ENCODE measurements at places on chromosomes 5 and 9.

DNA sequence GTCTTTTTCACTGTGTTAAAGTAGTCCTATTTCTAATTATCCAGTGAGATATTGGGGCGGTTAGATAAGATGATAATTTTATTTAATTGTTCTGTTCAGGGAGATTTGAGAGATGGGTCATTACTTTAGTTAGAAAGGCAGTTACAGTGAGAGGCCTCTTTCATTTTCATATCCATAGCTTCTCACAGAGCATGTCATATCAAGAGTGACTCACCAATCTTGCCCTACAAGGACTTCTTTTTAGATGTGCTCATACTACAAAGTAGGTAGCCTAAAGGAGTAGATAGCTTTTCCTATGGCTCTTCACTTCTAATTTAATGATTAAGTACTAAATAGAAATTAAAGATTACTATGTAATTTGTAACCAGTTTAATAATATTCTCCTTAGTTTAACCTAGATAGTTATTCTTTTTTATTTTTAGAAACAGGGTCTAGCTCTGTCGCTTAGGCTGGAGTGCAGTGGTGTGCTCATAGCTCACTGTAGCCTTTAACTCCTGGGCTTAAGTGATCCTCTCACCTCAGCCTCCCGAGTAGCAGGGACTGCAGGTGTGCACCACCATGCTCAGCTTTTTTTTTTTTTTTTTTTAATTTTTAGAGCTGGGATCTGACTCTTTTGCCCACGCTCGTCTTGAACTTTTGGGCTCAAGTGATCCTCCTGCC is 71.0 kb downstream of the FER start:
- peak; percentile 37 for DNase-seq

- no peak for DNase-seq
Observed at GRCh38 chr5:170601619-170602018, 97.8 kb downstream of the KCNIP1 start.

DNA sequence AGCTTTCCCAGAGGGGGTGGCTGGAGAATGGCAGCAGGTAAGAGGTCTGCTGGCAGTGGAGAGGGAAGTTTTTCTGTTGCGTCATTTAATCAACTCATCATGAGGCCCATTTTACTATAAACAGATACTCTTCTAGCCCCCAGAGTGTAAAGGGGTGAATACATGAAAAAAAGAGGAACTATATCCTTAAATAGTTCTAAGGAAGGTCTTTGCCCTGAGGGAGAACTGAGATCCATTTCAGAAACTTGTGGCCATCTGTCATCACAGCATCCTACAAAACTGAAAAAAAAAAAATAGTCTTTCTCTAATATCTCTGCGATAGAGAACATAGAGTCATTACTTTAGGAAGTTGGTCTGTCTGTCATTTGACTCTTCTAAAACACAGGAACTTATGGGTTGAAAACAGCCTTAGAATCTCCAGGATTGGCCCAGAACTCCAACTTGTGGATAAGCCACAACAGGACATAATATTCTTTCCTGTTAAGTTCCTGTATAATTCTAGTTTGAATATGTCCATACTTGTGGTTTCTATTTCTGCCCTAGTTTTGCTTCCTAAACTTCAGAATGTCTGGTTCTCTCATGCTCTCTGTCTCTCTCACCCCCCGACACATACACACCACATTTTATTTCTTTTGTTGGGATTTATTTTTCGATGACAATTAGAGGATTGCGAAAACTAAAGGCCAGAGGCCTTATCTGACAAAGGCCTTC is 238.5 kb upstream of the PIK3R1 start:
- DNase-seq: peak; percentile 29

DNA sequence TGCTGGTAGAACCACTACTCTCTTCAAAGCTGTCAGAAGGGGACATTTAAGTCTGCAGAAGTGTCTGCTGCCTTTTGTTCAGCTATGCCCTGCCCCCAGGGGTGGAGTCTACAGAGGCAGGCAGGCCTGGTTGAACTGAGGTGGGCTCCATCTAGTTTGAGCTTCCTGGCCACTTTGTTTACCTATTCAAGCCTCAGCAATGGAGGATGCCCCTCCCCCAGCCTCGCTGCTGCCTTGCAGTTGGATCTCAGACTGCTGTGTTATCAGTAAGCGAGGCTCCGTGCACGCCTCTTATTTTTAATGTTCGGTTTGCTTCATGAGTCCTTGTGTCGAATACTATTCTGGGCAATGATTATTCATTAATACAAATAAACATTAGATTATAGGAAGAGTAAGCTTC is 3.1 kb upstream of the SLC27A6 start:
- no peak for DNase-seq

DNA sequence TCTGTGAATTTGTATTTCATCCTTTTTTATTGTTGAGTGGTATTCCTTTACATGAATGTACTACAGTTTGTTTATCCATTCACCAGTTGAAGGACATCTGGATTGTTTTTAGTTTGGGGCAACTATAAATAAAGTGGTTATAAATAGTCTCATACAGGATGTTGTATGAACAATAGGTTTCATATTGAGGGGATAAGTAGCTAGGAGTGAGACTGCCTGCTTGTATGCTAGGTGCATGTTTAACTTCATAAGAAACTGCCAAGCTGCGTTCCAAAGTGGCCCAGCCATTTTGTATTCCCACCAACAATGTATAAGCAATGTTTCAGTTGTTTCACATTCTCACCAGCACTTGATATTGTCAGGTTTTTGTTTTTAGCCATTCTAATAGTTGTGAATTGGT is 21.5 kb downstream of the OTULINL start:
- DNase-seq: no peak

DNA sequence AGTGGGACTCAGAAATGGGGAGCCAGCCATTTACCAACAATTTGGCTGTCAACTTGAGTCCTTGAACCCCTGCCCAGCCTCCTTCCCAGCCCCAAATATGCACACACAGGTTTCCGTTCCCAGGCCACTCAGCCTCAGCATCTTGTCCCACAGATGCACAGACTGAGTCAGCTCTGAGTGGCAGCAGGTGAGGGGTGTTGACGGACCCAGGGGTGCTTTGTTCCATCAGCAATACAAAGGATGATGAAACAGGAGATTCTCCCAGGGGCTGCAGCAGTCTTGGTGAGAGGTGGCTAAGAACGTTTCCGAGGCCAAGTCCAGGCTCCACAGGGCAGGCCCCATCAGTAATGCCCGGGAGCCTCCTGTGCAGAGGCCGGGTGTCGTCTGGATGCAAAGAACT is 4.9 kb upstream of the OLFM1 start:
- DNase-seq: no peak

Measured in fibroblast of skin of right quadriceps (primary cell).